T47D (cell line): ENCODE measurements at places on chromosomes 3 and 15.

GRCh38 chr15:65921780-65922179 is 52.5 kb downstream of the RAB11A start:
- no peak for DNase-seq

DNA sequence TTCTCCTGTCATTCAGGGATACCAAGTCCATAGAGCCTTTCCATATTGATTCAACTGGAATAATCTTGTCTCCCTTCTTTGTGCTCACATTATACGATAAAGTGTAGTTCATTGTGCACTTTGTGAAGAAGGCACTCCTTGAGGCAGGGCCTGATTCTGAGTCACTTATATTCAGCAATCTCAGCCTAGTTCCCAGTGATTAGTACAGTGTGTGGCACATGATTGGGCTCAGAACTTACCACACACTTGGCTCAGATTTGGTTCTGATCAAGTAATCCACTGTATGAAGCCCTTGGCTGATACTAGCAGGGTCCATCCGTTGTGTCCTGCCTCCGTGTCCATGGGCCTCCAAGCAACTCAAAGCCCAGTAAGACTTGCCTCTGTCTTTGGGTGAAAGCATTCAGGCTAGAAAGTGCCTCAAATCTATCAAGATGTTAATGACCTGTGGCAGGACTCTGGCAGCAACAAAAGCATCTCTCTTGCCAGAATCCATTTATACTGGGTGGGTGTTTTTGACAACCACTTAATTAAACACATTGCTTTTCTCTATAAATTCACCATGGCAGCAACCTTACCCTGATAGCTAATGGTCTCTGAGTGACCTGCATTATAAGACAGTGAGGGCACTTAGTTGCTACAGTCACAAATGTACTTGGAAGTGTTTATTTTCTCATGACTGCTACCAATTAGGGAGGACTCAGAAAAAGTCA is 51.3 kb downstream of the TPRG1 start:
- no peak for DNase-seq

DNA sequence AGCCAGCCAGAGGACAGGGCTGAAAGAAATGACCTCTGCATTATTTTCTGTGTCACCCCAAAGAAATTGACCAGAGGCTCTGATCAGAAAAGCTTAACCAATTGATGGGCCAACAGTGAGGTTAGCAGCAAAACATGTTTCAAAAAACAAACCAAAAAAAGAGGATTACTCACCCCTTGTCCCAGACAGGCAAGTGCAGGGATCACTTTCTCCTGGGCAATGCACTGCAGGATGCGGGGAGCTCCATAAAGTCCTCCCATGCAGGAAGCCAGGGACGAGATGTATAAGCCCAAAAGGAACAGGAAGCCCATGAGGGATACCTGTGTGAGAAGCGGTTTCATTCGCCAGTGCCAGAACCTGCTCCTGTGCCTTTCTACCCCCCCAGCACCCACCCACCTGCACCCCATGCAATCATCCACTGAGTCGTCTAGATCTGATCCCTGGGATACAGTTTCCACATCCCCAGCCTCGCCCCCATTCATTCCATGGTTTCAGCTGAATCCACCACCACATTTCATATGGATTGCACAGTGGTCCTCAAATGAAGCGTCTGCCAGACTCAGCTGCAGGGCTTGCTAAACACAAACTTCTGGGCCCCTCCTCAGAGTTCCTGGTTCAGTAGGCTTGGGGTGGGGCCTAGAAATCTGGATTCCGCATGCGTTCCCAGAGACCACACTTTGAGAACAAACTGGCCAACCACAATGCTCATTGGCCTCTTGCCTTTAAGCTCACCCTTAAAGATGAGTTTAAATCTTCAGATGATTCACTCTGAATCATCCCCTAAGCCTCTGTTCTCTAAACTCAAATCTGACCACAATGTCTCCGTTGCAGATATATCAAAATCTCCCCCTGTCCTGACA is 54.4 kb upstream of the HEG1 start:
- no peak for DNase-seq

DNA sequence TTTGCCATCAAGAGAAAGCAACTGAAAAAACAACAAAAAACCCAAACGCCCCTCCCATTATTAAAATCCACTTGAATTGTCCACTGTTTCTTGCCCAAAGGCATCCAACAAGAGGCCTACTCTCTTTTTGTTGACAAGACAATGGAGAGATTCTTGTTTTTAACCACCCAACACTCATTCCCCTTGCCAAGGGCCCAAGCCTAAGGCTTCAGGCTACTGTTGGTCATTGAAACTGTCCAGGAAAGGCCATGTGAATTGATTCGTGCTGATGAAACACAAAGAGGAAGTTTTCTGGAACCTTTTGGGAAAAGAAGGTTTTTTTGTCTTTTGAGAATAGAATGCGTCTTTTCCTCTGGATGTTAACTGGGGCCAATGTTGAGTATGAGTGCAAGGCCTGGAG is 157.4 kb upstream of the PFN2 start:
- no peak for DNase-seq

- no peak for DNase-seq
These were observed 69.8 kb upstream of the SPATA12 start for GRCh38 chr3:56990641-56991015.

DNA sequence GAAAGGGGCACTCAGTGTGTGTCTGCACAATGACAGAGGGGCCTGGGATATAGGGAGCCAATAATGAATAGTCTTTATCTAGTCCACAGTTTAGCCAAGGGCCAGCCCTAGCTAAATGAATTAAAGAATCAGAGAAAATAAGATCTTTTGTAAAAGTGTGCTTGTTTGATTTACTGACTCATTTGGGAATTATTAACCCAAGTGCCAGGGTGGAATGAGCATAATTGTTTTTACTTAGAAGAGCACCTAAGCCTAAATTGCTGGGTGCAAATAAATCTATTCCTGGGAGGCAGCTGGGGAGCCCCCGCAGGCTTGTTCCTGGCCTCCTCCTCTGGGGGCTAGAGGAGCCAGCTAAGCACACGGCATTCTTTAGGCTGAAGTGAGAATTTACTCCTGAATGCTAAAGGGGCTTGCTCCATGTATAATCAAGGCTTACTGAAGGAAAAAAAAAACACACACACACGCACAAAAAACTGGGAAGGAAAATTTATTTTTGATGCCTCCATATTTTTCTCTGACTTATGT is 405.3 kb upstream of the SUCLG2 start:
- no peak for DNase-seq

DNA sequence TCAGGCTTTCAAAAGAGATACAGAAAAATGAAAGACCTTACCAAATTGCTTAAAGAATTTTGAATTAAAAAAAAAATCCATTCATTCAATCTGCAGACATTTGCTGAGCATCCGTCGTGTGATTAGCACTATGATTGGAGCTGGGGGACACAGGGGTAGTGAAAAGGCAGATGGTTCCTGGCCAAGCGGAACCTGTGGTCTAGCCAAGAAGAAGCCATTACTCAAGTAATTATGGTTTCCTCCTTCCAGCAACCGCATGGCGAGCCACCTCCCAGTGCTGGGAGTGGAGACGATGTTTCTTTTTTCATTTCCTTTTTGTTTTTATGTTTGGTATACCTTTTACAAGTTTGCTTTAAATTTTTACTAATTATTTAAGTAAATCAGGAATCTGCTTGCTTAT is 140.2 kb downstream of the CACNA2D3 start:
- DNase-seq: no peak

DNA sequence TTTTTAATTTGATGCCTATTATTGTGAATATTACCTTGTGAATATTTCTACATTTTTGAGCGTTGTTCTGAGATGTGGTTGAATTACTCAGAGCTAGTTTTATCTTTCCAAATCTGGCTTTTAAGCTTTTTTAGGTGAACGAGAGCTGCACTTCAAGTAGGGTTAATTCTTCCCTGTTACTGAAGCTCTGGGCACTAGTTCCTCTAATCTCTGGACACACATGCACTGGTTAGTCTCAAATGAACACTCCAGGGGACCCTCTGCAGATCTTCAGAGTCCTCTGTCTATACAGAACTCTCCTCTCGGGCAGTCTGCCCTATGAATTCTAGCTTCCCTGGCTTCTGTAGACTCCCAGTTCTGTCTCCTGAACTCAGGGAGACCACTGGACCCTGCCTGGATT is 237.5 kb upstream of the TBC1D5 start:
- no peak for DNase-seq

- DNase-seq: no peak
These were observed 100.1 kb downstream of the IGF2BP2 start for GRCh38 chr3:185724761-185725160.

GRCh38 chr3:194874206-194874605 is 188.5 kb downstream of the FAM43A start:
- DNase-seq: no peak

DNA sequence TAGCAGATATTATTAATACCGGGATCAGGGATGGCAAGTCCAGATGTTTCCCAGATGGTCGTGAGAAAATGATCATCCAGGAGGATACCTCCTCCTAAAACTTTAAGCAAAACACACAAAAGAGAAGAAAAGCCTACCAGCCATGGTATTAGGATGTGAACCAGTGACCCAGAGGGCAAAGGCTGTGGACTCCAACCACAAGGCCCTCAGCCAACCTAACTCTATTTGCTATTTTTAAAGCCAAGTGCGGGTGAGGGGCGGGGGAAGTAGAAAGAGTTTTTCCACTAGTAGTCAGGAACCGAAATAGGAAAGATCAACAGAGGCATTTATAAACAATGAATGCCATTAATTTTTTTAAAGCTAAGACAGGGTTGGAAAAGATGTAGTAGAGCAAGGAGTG is 77.4 kb downstream of the STAC start:
- DNase-seq: no peak

DNA sequence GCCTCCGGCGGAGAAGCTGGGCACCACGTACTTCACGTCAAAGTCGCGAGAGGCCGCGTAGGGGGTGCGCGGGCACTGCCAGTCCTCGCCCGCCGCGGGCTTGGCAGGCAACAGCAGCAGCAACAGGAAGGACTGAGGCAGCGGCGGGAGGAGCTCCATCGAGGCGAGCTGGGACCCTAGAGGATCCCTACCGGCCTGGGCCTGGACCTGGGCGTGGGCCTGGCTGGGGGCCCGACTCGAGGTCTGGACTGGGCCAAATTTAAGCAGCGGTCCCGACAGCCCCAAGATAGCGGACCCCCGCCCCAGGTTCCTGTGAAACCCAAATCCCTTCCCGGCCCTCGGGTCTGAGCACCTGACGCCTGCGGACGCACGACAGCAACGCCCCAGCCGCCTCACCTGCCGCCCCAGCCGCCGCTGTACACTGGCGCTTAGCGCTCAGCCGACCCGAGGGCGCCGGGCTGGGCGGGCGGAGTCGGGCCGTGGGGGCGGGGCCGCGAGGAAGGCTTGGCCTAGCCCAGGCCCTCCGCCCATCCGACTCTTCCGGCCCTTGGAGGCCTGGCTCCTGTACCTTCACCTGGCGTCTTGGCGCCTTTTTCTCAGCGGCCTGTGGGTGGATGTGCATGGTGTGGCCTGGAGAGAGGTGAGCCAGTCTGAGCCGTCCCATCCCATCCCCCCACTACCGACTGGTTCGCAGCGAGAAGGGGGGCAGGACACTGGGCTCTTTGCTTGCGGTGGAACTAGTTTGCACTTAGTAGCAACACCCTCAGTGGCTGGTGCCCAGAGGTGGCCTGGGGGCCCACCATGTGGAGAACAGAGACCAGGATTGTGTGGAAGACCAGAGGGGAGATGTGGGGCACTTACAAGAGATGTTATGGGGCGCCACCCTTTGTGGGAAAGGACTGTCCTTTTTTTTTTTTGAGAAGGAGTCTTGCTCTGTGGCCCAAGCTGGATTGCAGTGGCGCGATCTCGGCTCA is at the start of gene MST1R:
Gene MST1R (minus strand): TSS at position 423 of the 974 bp plus-strand sequence. CDS start 264 bp downstream, at position 159.
- DNase-seq: peak; percentile 98

DNA sequence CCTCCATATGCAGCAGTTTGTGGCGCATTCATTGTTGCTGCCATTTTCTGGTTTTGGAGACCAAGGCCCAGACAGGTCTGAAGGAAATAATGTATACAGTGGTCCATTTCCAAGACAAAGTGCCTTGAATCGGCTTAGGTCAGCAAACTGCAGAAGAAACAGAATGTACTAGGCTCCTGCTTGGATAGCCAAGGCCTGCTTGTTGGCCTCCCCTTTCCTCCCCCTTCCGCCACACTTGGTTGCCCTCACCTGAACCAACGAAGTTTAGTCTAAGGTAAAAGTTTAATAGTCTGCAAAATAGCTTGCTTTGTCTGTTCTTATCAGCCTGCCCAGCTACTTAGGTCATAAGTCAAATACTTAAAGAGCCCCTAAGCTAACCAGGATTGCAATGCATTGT is 12.0 kb upstream of the RTP3 start:
- no peak for DNase-seq
